ENCODE measurements at places on chromosomes 16 and 17.

DNA sequence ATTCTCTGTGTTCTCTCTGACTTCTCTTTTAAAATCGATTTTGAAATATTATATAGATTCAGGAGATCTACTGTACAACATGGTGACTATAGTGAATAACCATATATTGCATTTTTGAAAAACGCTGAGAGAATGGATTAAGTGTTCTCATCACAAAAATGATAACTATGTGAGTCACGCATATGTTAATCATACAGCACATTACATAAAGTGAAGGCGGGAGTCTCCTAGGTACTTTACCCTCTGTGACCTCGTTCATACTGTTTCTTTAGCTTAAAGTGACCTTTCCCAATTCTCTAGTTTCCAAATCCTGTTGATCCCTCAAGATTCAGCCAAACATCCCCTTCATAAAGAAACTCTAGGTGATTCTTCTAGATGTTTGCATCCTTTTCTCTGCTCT is 3.1 kb upstream of the KRTAP3-2 start:
- no peak for DNase-seq

GRCh38 chr17:17394494-17394893 is 82.3 kb upstream of the MED9 start:
- no peak for DNase-seq

- no peak for DNase-seq
These were observed 631 bp downstream of the TRAF7 start for GRCh38 chr16:2155977-2156848.

GRCh38 chr16:48384520-48385252 is 527 bp downstream of the SIAH1 start:
- DNase-seq, result peak; percentile 46

DNA sequence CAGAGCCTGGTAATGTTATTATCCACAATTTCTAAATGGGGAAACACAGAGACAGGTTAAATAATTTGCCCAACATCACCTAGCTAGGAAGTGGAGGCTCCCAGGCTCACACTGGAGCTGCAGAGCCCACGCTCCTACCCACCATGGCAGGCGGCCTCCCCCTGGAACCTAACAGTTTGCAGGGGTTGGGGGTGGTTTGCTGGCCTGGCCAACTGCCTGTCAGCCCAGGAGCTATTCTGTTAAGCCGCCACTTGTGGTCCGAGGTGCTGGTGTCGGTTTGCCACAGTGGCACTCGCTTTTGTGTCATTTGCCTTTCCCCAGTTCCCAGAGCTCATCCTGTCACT is 3.6 kb downstream of the PRCD start:
- DNase-seq, result no peak

- DNase-seq, result no peak
These were observed 1.6 kb downstream of the APOBR start for GRCh38 chr16:28495795-28496749.

GRCh38 chr17:386141-386876 is 33.7 kb upstream of the RPH3AL start:
- peak; percentile 72 for DNase-seq

- no peak for DNase-seq
These were observed 14.3 kb downstream of the FBXO31 start for GRCh38 chr16:87369117-87369765.

DNA sequence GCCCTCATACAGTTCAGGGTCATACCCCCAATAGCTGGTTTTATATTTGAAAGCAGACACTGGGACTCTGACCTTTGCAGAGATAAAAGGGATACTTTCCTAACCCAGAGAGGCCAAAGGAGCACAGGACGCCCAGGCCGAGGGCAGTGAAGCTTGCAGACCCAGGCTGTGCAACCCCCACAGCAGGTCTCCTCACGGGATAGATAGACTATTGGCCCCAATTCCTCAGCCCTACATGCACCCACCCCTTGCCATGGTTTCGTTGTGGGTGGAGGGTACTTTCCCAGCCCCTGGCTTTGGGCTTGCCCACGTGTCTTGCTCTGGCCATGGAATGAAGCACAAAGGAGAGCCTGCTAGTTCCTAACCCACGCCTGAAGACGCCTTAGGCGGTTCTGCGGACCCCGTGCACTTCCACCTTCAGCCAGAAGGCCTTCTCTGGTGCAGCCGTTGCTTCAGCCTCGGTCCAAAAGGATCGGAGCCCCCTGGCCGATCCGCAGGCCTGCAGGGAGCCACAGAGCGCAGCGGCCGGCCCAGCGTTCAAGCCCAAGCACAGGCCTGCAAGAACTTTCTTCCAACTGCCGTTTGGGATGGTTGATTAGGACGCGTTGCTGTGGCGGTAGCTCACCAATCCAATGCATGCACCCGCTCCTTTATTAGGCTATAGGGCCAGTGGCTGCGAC is 9.8 kb upstream of the BRCA1 start:
- DNase-seq, result no peak

DNA sequence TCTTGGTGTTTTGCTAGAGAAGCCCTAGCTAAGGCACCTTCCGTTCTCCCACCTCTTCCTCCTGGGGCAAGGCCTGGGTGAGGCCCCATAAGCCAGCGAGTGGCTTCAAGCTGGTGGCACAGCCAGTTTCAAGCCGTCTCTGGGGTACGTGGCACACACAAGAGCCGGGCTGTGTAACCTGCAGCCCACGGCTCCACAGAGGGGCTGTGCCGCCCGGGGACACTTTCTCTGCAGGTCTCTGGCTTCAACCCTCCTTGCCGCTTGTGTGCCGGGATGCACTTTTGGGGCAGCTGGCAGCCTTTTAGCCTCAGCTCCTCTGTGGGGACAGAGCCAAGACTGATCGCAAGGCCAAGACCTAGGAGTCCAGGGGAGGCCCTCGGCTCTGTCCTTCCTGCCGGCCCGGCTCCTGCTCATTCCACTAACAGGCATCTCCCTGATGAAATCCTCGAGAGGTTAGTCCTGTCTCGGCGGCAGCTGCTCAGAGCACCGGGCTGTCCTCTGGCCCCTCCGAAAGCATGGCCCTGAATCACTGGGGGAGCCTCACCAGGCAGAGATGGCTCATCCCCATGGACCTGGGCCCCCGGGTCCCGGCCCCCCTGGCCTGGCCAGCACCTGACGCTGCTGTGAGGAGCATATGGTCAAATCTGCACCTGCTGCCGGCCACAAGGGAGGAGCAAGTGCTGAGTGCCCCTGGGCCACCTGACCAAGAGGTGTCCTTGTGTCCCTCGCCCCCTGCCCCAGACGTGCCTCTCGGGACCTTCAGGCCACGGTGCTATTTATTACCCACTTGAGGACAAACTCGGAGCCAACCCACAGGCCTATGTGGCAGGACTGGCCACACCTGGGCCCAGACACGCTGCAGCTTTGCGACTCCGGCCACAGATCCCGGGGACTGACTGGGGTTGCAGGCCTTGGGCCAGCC is 98.5 kb downstream of the METRNL start:
- DNase-seq, result no peak

DNA sequence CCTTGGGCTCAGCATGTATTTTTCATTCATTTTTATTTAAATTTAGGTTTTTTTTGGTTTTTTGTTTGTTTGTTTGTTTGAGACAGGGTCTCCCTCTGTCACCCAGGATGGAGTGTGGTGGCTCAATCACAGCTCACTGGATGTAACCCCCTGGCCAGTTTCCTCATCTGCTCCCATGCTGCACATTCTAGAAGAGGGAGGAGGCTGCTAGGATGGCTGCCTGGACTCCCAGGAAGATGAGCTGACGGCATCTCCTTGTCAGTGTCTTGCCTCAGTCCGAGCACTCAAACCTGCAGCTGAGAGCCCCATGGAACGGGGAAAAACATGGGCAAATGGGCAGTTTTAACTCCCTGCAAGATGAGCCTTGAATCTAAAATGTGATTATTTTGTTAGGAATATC is 7.5 kb downstream of the MEAK7 start:
- no peak for DNase-seq

- DNase-seq, result no peak
These were observed 9.2 kb downstream of the BFAR start for GRCh38 chr16:14641926-14642325.

DNA sequence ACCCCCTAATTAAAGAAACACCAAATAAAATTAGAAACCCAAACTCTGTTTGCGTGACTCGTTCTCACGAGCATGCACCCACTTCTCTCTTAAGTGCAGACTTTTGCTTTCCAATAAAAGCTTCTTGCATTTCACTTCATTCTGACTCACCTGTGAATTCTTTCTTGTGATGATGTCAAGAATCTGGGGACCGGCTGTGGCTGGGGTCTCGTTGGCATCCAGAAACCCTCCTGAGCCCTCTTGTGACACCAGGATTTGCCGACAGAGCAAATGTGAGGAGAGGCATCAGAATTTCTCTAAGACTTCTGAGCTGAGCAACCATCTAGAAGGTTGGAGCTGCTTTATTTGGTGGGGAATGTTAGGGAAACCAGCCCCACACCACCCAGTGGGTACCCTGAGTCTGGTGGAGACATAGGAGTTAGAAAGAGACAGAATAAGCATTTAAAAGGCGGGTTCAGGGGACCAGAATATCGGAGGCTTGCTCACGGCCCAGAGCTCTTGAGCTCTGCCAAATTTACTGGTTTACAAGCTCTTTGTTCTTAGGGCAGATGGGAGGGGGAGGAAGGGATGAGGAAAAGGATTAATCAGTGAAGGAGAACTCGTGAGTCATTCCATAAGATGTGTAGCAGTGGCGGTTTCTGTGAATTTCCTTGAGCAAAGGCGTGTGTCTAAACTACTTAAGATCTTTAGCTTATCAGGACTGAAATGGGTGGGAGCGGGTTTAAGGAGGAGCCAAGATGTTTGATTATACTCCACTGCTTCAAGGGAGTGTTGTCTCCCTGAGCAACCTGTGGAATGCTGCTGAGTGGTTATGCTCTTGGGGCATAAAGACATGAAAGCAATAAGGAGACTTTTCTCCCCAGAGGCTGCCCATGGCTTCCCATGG is 24.2 kb upstream of the TMC5 start:
- no peak for DNase-seq

DNA sequence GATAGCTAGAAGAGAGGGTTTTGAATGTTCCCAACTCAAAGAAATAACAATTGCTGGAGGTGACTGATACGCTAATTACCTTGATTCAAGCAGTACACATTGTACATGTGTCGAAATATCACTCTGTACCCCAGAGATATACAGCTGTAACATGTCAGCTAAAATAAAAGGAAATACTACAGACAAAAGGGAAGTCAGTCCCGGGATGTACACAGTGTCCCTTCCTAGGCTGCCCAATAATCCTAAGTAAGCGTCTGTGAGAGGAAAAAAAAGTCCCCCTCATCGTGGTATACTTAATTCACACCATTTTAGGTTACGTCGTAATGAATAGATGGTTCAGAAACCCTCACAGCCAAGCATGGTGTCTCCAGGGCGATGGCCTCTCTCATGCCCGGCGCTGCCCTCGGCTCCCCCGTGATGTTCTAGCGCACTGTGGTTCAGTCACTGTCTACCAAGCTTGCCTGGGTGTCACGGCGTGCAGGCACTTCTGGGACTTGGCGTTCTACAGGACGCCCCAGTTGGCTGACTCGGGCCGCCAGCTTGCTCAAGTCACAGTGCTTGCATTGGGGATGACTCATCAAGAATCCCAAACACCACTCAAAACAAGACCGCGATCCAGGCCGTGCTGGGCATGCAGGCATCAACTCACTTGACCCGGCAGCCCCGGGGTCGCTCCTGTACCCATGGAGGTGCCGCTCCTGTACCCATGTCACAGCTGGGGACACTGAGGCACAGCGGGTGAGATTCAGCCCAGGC is 27.6 kb downstream of the CCDC40 start:
- DNase-seq, result no peak

DNA sequence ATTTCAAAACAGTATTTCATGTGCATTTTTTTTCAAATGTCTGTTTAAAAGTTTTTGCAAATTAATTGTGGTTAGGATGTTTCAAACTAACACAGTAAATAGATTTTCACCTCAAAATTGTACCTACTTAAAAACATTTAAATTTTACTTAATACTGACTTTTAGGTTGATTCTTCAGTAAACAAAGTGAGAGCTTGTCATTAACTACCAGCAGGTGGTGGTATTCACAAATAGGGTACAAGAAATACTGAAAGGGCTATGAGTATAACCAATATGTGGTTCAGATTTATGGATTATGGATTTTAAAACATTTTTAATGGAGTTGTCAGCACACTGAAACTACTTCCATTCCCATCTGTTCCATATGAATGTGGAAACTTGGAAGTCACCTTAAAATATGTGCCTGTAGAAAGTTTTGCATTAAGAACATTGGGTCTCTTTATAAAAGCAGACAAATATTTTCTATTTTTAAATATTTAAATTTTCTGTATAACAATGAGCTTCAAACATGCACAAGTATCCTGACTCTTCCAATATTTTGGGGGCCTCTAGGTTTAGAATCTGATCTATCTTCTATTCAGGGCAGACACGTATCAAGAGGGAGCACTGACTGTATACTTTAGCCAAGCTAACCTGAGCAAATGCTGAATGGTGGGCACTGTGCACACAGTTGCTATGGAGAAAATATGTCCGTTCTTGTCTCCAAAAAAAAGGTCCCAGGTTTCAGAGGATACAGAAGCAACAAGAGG is 155.6 kb downstream of the SNX11 start:
- DNase-seq, result peak; percentile 25

DNA sequence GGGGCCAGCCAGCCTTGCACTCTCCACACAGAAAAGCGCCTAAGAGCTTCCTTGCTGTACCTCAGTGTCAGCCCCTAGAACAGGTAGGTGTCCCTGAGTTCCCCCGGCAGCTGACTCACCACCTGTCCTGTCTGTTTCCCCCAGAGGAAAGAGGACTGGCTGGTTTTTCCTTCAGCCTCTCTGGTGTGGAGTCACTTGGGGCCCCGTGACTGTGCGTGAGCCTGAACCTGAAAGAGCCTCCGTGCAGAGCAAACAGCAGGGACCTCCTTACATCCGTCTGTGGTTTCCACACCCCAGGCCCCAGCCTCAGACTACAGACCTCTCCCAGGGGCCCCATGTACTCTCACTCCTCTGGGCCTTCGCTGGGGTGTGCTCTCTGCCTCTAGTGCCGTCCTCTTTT is 87.8 kb downstream of the GNAO1 start:
- DNase-seq, result peak; percentile 57

DNA sequence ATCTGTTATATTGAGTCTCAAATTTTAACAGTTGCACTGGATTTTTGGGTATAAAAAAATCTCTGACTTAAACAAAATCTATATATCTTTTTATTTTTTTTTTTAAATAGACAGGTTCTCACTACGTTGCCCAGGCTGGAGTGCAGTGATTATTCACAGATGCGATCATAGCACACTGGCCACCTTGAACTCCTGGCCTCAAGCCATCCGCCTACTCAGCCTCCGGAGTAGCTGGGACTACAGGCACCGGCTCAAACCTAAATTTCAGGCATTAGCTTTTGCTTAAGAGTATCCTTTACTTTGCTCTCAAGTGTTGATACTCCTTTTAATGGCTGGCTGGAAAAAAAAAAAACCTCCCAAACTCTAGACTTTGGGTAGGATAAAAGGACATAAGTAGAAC is 61.6 kb downstream of the RPGRIP1L start:
- no peak for DNase-seq

DNA sequence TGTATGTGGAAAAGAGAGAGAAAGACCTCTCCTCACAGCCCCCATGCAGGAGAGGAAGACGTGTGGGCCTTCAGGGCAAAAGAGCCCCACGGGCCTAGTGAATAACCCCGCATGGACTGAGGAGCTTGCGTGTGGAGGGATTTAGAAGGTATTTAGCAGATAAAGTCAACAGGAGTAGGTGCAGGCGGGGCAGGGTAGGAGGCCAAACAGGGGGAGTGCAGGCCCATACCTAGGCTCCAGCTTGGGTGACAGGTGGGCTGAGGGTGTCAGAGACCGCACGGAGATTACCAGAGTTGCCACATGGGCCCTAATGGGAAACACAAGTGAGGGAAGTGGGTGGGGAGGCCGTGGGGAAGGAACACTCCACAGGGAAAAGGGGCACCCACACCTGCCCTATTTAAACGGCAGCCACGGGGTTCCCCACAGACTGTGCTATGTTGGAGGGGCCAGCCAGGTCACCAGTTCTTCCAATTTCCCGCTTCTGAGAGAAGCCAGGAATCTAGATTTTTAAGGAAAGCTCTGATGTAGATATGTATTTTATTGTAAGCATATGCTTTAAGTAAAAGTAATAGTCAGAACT is 8.2 kb upstream of the CNGB1 start:
- DNase-seq, result no peak

Data from CD4-positive, alpha-beta T cell treated with Interleukin-17A for 1 hour (primary cell).